ENCODE measurements at places on chromosomes 11 and 22. TPM values are rescaled to one million over a fixed set of nuclear protein-coding genes. Genes with fewer than 3 reads are reported as not detected.

Gene KIAA1671
- polyA plus RNA-seq = 38.5 TPM

Gene ANO5
- 19.7 TPM for polyA plus RNA-seq

- no peak for DNase-seq
These were observed 22.0 kb downstream of the OOSP3 start for GRCh38 chr11:59900366-59901126.

GRCh38 chr11:112297248-112297866 lies 36.7 kb upstream of the PLET1 start:
- no peak for DNase-seq

Gene TMEM135
- 13.8 TPM for polyA plus RNA-seq

Data from muscle of back (tissue), 13 donors.